ENCODE measurements at places on chromosomes 2 and 18.
A peak's percentile ranks its signal among the peaks of the same experiment; 100 is the strongest.

DNA sequence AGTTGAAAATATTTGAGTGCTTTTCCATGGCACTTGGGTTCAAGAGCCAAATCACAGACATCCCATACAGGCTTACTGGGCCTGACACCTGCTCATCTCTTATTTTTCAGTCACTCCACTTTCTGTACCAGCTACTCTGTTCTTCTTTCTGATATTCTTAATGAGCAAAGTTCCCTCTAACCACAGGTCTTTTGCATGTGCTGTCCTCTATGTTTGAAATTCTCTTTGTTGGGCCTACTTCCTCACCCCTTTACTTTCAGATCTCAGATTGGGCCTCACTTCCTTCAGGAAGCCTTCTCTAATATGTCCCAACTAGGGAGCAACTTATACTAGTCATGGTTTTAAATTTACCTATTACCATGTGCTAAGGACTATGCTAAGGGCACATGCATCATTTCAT lies 81.8 kb upstream of the RBMS1 start:
- no peak for DNase-seq

GRCh38 chr2:188784269-188784762 lies 189.9 kb upstream of the COL3A1 start:
- no peak for DNase-seq

DNA sequence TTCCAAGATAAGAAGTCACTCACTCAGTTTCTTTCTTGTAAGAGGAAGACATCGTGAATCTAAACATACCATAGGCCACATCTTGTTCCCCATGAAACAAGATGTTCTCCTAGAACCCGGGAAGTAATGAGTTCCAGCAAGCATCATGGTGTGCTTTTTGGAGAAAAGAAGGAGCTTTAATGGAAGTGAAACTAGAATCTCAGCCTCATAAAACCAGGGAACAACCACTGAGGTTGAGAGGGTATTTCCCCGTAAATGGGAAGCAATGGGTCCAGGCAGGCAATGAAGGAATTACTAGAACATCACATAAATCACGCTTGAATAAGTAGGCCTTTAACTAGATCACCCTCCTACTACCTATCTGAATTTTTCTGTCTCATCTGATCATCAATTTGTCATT lies 40.3 kb downstream of the PSTPIP2 start:
- no peak for DNase-seq

DNA sequence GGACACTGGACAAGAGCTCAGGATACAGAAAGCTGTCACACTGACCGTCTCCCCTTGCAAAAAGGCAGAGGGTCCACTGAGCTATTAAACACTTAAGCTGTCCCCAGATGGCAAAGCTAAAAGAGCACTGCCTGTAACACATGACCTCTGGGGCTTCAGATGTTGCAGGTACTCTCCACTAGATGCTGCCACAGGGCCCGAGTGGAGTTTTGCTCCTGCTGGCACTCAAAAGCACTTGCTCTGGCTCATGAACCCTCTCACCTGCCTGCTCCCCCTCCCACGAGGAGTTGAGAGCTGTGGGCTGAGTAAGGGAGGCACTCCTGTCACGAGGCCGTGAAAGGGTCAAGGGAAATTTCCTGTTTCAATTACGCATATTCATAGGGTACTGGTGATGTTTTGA lies 227.9 kb downstream of the PRKCE start:
- no peak for DNase-seq

- peak; percentile 54 for DNase-seq
Measured at GRCh38 chr2:218301176-218301819, 9.0 kb upstream of the TMBIM1 start.

DNA sequence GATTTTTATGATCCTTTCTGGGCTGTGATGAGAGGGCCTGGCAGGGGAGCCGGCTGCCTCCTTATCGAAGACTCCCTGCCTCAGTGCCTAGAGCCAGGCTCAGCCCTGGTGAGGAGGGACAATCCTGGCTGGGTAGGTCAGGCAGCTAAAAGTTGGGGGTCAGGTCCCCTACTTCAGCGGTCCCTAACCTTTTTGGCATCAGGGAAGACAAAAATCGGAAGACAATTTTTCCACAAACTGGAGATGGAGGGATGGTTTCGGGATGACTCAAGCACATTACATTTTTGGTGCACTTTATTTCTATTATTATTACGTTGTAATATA lies 53.1 kb downstream of the HS1BP3 start:
- no peak for DNase-seq

GRCh38 chr2:40725950-40726349 lies 274.1 kb upstream of the SLC8A1 start:
- no peak for DNase-seq

- DNase-seq, result no peak
Measured at GRCh38 chr2:166060191-166060590, 67.6 kb downstream of the SCN1A start.

- DNase-seq, result no peak
Measured at GRCh38 chr18:50218432-50219197, 23.7 kb upstream of the MYO5B start.

- no peak for DNase-seq
Measured at GRCh38 chr2:152019732-152020131, 79.1 kb downstream of the CACNB4 start.

- DNase-seq, result no peak
Measured at GRCh38 chr18:73895701-73896100, 251.9 kb downstream of the FBXO15 start.

GRCh38 chr18:79736230-79736629 lies 56.6 kb downstream of the CTDP1 start:
- no peak for DNase-seq

DNA sequence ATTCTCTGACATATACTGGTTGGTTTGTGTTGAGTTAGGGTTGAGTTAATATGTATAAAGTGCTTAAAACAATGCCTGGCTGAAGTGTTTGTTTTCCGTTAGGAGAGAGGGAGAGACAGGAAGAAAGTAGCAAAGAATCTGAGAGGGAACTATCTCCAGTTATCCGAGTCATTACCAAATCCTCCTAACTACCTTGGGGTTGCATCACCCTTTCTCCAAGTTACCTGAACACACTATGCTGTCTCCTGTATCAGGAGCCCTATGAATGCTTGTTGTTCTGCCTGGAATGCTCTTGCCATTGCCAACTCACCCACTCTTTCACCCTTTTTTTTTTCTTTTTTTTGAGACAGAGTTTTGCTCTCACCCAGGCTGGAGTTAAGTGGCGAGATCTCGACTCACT lies 47.9 kb upstream of the ITGAV start:
- no peak for DNase-seq

GRCh38 chr2:208798698-208799097 lies 392.1 kb downstream of the PTH2R start:
- DNase-seq, result no peak

DNA sequence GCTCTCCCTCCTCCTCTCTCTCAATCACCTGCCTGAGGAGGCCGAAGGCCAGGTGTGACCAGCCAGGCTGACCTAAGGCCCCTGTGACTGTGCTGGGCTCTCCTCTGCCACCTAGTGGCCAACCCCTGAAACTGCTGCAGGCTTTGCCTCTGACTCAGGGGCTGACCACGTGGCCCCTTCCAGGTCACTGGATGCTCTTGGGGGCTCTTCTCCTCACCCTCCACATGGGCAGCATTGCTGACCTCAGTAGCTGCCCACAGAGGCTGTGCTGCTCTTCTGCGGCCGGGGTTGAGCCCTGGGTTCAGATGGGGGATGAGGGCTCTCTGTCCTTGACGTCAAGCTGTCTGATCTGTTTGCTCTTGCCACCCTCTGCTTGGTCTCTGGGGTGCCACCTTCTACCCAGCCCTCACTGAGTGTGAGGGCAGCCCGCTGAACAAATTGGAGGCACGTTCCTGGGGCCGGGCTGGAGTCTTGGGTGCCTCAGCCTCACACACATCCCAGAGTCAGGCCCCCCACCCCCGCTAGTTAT lies 122.7 kb downstream of the TWIST2 start:
- no peak for DNase-seq

GRCh38 chr18:9629709-9630108 lies 15.3 kb upstream of the PPP4R1 start:
- DNase-seq, result peak; percentile 65

GRCh38 chr2:66110608-66111007 lies 324.3 kb upstream of the MEIS1 start:
- DNase-seq, result no peak

- DNase-seq, result no peak
Measured at GRCh38 chr18:41594582-41594981, 360.5 kb upstream of the PIK3C3 start.

GRCh38 chr2:29495536-29496060 lies 380.4 kb downstream of the CLIP4 start:
- DNase-seq, result no peak

- no peak for DNase-seq
Measured at GRCh38 chr2:174623690-174624089, 26.1 kb upstream of the WIPF1 start.

GRCh38 chr2:70941701-70942100 lies 6.0 kb downstream of the ATP6V1B1 start:
- no peak for DNase-seq

DNA sequence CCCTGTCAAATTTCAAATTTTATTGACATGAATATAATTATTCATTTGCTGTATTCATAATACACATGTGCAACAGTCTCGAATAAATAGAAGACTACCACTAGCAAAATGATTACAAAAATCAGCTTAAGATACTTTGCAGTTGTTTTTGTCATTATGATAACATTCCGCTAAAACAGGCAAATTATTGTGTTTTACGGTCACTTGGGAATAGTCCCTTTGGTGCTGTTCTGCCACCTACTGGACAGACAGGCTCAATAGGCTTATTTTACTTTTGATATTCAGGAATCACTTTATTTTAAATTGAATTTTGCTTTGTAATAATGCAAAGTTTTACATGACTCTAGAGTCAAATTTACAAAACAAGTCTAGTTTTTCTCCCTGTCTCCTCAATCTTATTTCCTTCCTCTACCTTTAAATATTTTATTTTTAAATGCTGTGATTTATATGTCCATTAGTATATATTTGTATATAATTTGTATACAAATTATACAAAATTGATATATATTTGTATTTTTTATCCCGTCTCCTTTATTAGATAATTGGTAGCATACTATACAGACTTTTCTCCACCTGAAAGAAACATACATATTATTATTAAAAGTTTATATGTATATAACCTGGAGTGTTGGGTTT lies 456.3 kb downstream of the DLGAP1 start:
- DNase-seq, result peak; percentile 16

- DNase-seq, result no peak
Measured at GRCh38 chr2:229339618-229340017, 68.5 kb upstream of the PID1 start.

- no peak for DNase-seq
Measured at GRCh38 chr2:156116113-156116512, 216.4 kb downstream of the NR4A2 start.

DNA sequence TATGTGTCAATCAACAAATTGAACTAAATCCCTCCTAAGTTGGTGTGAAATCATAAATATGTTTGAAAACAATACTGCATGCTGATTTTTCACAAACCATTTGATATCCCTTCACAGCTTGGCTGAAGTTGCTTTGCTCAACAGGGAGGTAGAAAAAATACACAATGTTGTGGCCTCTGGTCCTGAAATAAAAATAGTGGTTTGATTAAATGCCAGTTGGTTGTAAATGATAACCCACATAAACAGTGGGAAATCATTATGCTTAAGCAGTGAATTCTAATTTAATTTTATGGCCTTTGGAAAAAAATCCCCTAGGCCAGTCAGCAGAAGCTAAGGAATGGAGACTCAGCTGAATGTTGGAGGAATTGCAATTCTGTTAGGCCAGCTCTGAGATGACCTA lies 359.4 kb upstream of the CWC22 start:
- no peak for DNase-seq

GRCh38 chr2:68577183-68577582 lies 66.2 kb upstream of the PROKR1 start:
- no peak for DNase-seq

DNA sequence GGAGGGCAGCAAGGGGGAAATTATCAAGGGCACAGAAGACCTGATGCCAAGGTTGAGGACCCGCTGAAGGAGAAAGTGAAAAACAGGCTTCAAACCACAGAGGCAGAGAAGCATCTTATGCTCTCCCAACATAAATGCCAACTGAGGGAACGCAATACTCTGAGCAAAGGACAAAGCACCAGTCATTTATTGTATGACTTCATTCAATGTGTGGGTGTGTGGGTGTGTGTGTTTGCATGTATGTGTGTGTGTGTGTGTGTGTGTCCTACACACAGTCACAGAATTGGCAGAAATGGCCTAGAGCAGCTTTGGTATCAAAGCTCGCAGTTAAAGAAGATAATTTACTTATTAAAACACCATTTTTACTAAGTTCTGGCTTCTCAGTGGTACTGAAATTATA lies 51.4 kb downstream of the UXS1 start:
- no peak for DNase-seq

GRCh38 chr2:20190170-20190569 lies 34.8 kb downstream of the SDC1 start:
- no peak for DNase-seq

- DNase-seq, result no peak
Measured at GRCh38 chr18:70221156-70221914, 15.8 kb upstream of the RTTN start.
